Activated CD8-positive, alpha-beta T cell treated with anti-CD3 and anti-CD28 coated beads for 36 hours (primary cell): ENCODE measurements at places on chromosomes 3 and 15.

DNA sequence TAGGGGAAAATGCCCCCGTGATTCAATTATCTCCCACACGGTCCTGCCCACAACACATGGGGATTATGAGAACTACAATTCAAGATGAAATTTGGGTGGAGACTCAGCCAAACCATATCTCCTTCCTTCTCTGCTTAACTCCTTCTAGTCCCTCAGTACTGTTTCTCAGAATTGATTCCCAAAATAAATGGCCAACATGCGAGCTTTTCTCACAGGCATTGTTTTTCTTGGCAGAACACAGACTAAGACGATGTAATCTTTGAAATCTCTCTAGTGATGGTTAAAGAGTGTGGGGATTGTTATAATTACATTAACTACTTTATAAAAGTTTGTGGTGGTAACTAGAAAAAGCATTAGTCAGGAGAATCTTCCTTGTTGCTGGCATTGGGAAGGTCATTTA is 366.5 kb downstream of the LPP start:
- DNase-seq, result no peak

- DNase-seq, result no peak
Observed at GRCh38 chr3:42778644-42779043, 5.6 kb upstream of the CCDC13 start.

DNA sequence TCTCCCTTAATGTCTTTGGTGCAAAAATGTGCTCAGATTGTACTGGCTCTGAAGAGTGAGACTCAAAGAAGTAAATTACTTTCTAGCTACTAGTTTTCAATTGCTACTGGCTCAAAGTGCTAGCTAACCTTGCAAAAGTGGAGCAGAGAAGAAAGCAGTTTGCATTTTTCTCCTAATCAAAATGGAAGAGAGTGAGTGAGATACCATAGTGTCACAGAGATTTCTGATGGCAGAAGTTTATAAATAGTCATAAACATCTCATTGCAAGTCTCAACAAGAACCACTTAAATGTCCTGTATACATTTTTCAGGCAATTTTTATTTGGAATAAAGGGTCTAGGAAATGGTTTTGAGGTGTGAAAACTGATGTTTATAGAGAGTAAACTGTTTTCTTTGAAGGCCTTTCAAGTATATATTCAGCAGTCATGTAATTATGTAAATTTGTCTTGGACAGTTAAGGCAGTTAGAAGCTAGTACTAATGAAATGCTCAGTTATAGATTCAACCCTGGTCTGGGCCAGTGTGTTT is 237.7 kb upstream of the GOLIM4 start:
- no peak for DNase-seq

DNA sequence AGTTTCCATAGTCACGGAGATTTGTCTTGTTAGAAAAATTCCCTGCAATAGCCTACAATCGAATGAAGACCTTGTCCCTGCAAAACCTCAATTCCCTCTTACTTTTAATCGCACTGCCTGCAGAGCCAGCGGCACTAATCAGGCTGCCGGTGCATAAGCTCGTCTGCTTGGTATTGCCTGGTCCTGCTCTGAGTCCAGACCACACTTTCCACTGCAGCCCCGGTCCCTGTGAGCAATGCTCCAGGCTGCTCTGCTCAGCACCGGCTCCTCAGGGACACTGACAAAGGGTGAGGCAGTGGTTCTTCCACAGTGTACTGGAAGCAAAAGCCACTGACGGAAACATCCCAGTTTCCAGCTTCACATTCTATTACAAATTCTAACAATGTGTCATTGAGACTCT is 164.3 kb downstream of the OCA2 start:
- no peak for DNase-seq

DNA sequence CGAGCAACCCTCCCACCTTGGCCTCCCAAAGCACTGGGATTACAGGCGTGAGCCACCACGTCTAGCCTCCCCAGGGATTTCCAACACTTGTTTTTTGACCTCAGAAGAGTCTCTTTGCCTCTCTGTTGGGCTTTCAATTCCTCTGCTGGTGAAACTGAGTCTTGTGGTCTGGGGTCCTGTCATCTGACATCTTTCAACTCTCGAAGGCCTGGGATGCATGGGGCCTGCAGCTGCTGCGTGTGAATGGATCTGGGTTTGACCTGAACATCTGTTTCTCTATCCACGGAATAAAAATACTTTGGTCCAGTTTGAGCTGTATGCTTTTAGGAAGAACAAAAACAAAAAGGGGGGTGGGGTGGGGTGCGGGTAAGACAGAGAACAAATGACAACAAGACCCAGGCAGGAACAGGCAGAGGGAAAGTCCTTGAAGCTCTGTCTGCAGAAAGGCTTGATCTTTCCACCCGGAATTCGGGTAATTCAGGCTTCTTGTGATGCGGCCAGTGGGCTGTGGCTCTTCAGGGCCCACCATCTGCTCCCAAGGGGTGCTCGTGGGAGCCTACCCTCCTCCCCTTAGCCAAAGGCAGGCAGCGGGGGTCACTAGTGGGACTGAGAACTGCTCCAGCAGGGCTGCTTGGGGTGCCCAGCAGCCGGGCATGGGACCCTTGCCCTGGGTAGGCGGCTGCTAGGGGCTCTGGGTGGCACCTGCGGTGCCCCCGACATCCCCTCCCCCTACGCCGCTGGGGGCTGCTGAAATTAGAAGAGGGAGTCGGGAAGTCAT is 71.5 kb downstream of the SLC12A8 start:
- DNase-seq, result peak; percentile 17
